Glutamatergic neuron (in vitro differentiated cells): ENCODE measurements at places on chromosomes 7 and 10. TPM values are rescaled to one million over a fixed set of nuclear protein-coding genes. Genes with fewer than 3 reads are reported as not detected.

GRCh38 chr7:157407512-157408257 lies 70.9 kb downstream of the DNAJB6 start:
- no peak for DNase-seq

DNA sequence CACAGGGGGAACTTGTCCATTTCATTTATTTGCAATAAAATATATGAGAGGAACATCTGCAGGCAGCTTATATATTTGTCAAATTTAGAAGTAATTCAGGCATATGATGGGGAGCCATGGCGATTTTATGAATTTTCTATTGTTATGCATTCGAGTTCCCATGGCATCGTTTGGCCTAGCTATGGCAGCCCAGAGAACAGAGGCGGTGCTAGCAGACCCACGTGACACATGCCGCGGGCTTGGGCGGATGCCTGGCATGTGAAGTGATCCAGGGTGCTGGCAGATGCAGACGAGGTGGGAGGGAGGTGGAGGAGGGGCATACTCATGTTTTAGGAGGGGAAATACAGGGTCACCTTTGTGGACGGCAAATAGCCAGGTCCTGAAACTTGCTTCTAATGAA lies 560.0 kb upstream of the GALNT17 start:
- no peak for DNase-seq

- DNase-seq: peak; percentile 83
Measured at GRCh38 chr7:158394936-158395335, 192.7 kb downstream of the PTPRN2 start.

DNA sequence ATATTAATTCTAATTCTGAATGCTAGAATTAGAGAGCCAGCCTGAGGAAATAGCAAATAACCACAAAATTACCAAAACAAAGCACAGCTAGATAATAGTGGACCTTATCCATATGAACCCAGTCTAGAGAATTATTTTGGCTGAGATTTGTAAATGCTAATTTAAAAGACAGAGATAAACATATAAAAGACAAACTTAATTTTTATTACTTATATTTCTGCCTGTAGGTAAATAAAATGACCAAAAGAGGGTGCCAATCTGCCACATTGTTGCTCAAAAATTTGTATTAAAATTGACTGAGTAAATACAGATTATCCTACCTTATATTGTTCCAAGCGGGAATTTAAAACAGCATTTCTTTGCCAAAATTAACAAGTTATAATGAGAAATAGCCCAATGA lies 20.2 kb downstream of the RTKN2 start:
- no peak for DNase-seq

PDLIM1 gene
- total RNA-seq: 6.4 TPM

TRPV6 gene
- 0.27 TPM for total RNA-seq
